KBM-7 (cell line): ENCODE measurements at places on chromosomes 11 and 22.

GRCh38 chr11:74057249-74058151, 48.6 kb upstream of the UCP3 start:
- no peak for DNase-seq

GRCh38 chr11:109729761-109730160, 307.8 kb downstream of the C11orf87 start:
- DNase-seq, result no peak

GRCh38 chr22:29041408-29041807, 20.2 kb downstream of the C22orf31 start:
- DNase-seq, result no peak

DNA sequence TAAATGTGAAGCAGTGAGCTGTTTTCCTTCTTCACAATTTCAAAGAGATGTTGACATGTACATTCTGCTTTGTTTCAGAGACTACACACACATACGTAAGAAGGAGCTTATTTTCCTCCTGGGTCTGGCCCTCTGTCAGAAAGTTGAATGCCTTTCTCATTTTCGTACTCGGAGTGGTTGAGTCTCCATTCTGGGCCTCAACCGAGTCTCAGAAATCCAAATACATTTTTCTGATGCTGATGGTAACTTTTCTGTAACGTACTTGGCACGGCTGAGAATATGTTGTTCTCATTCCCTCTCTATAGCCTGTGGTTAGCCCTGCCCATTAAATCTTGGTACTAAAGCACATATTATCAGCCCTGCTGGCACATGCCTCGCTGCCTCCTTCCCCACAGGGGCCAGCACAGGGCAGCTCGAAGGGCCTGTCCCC, 25.3 kb downstream of the PARVA start:
- no peak for DNase-seq

- no peak for DNase-seq
Observed at GRCh38 chr11:72425053-72425980, 9.0 kb downstream of the CLPB start.

DNA sequence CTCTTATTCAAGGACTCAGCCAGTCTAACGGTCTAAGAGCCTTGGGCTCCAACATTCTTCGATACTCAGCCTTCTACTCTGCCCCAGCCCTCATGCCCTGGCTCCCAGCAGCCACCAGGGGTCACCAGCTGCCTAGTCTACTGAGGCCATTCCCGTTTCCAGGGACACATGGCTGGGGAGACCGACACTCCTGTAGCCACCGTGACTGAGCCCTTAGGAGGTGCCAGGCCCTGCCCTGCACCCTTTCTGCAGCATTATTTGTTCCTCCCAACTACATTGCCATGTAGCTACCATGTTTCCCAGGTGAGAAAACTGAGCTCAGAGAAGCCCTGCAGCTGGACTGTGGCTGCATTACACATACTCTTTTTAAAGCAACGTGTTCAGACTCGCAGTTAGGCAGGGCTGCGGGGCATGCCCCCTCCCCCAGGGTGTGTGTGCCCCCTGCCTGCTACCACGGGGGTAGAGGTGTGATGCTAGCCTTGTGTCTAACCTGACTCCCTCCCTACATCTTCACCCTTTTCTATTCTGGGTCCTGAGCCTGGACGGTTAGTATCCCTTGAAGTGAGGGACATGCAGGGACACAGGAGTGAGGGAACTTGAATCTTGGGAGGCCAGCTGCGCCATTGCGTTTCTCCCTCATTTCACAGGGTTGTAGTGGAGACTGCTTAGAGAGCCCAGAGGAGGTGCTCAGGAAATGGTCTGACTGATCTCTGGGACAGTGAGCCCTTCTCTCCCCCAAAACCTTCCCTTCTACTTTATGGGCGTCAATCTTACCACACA, 17.5 kb downstream of the ATG16L2 start:
- DNase-seq, result peak; percentile 86
